ENCODE measurements at places on chromosomes 6 and 20. TPM values are rescaled to one million over a fixed set of nuclear protein-coding genes. Genes with fewer than 3 reads are reported as not detected.

- DNase-seq = no peak
These were observed 11.5 kb downstream of the SRXN1 start for GRCh38 chr20:641516-641875.

DNA sequence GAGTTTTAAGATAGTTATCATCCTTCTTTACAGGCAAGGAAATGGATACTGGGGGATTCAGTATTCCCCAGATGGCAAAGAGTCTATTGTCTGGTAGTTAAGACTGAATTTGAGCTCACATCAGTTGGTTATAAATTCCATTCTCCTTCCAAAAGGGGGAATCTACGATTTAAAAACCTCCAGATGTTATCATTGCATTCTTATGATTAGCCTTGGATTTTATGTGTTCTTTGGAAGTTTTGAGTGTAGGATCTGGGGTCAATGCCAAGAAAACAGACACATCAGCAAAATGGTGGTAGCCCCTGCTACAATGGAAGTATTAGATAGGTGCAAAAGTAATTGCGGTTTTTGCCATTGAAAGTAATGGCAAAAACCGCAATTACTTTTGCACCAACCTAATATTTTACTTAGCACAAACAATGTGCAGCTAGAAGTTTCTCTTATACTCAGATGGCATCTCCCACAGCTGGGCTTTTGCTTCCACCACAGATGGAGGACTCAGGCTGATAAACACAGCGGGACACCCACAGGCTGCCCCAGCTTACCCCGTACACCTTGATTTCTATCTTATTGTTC lies 168.2 kb upstream of the RIN2 start:
- peak; percentile 48 for DNase-seq

GRCh38 chr20:1618479-1618878 lies 1.3 kb downstream of the SIRPB1 start:
- no peak for DNase-seq

GRCh38 chr20:38034961-38035360 lies 1.4 kb downstream of the RPRD1B start:
- no peak for DNase-seq

GRCh38 chr6:127096167-127096566 lies 22.3 kb upstream of the RSPO3 start:
- no peak for DNase-seq

DNA sequence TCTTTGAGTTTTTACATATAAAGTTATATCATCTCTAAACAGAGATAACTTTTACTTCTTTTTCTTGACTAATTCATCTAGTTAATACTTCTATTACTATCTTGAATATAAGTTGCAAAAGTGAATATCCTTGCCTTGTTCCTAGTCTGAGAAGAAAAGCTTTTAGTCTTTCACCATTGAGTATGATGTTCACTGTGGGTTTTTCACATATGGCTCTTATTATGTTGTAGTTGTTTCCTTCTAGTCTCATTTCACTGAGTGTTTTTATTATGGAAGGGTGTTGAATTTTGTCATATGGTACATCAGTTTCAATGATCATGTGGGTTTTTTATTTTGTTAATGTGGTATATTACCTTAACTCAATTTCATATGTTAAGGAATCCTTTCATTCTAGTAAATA lies 488.3 kb downstream of the COL12A1 start:
- DNase-seq = no peak

DNA sequence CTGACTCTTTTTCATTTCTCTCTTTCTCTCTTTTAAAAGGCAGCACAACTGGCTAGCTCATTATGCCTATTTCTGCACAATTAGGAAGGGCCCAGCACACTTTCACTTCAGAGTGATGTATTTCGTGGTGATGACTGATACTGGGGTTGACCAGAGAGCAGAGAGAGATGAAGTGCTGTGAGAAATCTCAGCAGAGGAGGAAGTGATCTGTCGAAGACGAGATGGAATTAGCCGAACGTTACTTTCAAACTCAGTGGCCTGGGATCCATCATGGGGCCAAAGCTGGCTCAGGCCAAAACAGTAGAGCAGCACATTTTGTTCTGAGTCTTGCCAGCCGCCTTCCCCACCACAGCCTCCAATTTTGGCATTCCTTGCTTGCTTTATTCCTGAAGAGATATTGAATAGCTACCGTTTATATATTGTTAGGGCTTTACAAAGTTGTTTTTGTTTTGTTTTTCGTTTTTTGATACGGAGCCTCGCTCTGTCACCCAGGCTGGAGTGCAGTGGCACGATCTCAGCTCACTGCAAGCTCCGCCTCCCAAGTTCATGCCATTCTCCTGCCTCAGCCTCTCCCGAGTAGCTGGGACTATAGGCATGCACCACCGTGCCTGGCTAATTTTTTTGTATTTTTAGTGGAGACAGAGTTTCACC lies 213.2 kb upstream of the ECI2 start:
- DNase-seq = no peak

DNA sequence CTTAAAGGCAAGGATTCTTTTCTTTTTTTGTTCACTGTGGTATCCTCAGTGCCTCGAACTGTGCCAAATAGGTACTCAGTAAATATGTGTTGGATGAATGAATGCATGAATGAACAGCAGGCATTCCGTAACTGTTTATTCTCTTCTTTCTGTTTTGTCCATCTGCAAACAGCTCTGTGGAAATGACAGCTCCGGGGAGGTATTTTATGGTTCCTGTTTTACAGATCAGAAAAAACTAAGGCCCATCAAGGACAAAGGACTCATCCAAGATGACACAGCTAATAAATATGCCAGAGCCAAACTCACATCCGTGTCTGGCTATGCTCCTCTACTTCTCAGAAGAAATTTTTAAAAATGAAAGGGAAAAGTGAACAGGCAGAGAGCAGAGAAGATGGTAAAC lies 21.0 kb downstream of the JPH2 start:
- no peak for DNase-seq

- no peak for DNase-seq
These were observed 67.6 kb downstream of the MRPL14 start for GRCh38 chr6:44059359-44060346.

The HAO1 gene
- not detected for polyA plus RNA-seq

The TMEM200A gene
- polyA plus RNA-seq = 22.9 TPM

The ZNF311 gene
- 2.1 TPM for polyA plus RNA-seq

The ZBP1 gene
- polyA plus RNA-seq = not detected

The NMBR gene
- polyA plus RNA-seq = 0.36 TPM

The PLTP gene
- polyA plus RNA-seq = 29.4 TPM

The COL11A2 gene
- 42.1 TPM for polyA plus RNA-seq

The DEFB114 gene
- not detected for polyA plus RNA-seq

Measured in muscle of leg (tissue), 16 donors.